ENCODE measurements at places on chromosomes 5 and 9.

DNA sequence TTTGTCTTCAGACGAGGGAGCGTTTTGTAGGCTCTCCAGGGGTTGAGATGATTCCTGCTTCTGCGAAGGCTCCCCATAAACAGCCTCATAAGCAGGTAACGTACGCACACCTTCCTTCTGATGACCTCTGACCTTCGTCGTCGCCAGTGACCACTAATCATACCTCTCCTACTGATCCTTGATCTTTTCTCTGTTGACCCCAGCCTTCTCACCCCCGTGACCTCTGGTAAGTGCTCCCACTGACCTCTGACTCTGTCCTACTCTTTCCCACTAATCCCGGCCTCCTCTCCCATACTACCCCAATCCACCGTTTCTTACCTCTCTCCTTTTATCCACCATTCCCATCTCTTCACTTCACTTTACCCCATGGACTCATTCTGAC is 345 bp downstream of the DNAI1 start:
- DNase-seq, result peak; percentile 67

- DNase-seq, result no peak
Measured at GRCh38 chr9:76490249-76490990, 31.4 kb downstream of the GCNT1 start.

GRCh38 chr9:113919382-113919781 is 43.3 kb downstream of the ZNF618 start:
- no peak for DNase-seq

DNA sequence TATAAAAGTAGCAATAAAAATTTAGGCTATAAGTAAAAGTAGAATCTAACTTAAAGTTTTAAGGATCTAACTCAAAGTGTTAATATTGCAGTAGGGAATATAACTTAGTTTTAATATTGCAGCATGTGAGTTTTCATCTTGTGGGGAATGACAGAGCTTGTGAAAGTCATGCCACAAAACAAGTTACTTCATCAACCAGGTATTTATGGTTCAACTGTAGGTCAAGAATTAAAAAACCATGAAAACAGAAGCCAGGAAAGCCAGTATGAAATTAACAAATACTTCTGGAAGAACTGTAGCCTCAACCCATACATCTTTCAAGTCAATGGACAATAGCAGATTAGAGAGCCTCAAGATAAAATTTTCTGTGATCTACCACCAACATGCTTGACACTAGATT is 19.0 kb downstream of the HMGCS1 start:
- no peak for DNase-seq

DNA sequence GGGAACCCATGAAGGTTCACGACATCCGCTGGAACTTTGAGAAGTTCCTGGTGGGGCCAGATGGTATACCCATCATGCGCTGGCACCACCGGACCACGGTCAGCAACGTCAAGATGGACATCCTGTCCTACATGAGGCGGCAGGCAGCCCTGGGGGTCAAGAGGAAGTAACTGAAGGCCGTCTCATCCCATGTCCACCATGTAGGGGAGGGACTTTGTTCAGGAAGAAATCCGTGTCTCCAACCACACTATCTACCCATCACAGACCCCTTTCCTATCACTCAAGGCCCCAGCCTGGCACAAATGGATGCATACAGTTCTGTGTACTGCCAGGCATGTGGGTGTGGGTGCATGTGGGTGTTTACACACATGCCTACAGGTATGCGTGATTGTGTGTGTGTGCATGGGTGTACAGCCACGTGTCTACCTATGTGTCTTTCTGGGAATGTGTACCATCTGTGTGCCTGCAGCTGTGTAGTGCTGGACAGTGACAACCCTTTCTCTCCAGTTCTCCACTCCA is 7.6 kb downstream of the GPX3 start:
- DNase-seq, result peak; percentile 74

GRCh38 chr9:84589542-84589941 is 80.0 kb upstream of the NTRK2 start:
- DNase-seq, result no peak

DNA sequence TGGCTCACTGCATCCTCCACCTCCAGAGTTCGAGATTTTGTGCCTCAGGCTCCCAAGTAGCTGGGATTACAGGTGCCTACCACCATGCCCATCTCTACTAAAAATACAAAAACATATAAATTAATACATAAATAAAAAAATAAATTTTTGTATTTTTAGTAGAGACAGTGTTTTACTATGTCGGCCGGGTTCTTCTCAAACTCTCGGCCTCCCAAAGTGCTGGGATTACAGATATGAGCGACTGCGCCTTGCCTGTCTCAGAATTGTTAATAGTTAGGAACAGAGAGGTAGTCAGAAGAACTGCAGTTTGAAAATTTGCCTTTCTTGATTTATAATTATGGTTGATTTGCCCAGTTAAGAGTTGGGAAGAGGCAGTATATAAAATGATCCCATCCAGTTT is 2.8 kb downstream of the ATP6V1G1 start:
- DNase-seq, result no peak

GRCh38 chr9:125894566-125894965 is 147.4 kb downstream of the PBX3 start:
- no peak for DNase-seq

DNA sequence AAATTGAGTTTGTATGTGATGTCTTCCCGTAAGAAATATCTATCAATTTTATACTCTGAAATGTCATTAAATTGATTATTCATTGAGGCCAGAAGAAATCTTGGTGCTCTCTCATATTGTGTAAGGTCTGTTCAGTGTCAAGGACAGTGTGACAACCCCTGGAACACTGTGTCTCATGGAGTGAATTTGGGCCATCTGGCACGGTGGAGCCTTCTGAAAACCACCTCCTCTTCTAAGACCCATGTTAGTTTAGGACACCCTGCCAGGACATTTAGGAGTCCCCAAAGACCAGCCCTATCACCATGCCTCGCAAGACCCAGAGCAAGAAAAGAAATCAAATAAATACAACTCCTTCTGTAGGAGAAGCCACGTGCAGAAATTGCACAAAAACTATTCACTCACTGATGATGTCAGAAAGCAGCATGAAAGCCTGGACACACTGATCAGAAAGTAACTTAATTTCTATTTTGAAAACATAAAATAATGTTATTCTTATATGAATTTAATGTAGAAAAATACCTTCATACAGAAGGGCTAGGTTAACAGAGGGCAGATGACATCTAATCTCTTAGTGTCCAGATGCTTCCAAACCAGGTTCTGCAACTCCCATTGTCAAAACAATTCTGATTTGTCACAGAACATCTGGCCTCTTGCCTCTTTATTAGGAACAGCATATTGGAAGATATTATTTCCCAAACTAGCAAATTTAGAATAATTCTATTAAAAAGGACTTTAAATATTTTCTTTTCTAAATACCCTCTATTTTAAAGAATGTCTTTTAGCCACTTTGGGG is 298.8 kb downstream of the NR2F1-AS1 start:
- no peak for DNase-seq

DNA sequence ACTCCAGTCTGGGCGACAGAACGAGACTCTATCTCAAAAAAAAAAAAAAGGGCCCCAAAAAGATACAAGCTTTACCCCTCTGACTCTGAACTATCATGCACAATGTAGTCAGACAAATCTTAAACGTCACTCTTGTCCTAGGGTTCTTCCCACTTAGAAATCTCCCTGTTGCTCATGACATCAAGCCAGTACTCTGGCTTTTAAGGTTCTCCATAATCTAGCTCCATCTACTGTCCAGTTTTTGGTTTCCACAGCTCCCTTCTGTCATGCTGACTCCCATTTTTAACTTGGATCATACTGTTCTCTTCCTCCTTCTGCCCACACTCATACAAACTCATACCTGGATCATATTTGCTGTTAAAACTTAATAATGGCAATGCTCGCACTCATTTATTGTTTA is 156.7 kb upstream of the TLX3 start:
- no peak for DNase-seq

DNA sequence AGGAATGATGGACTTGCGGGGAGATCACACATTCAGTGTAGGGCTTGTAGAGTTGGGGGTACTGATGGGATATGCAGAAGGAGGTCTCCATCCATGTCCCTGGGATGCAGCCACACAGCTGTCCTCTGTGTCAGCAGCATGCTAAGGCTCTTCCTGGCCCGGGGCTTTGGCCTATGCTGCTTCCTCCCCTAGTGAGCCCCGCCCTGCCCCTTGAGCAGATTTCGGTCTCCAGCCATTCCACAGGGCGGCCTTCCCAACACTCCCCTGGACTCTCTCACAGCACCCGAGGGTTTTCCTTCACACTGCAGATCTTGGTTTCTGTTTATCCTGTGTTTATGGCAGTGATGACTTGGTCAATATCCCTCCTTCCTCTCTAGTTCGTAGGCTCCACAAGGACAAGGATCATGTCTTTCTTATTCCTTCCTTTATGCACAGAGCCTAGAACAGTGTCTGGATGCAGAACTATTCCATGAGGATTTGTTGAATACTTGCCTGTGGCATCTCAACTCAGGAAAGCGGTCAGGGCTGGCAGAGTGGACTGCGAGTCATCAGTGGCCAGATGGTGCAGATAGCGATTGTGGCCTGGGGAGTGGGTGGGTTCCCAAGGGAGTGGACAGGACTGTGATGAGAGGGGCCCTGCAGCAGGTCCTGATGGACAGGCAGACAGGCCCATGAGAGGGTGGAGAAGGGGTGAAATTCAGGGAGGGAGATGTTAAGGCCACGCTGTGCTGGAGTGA is 114.2 kb downstream of the RGS3 start:
- no peak for DNase-seq

- no peak for DNase-seq
Measured at GRCh38 chr5:136781464-136781863, 416.1 kb upstream of the TRPC7 start.

DNA sequence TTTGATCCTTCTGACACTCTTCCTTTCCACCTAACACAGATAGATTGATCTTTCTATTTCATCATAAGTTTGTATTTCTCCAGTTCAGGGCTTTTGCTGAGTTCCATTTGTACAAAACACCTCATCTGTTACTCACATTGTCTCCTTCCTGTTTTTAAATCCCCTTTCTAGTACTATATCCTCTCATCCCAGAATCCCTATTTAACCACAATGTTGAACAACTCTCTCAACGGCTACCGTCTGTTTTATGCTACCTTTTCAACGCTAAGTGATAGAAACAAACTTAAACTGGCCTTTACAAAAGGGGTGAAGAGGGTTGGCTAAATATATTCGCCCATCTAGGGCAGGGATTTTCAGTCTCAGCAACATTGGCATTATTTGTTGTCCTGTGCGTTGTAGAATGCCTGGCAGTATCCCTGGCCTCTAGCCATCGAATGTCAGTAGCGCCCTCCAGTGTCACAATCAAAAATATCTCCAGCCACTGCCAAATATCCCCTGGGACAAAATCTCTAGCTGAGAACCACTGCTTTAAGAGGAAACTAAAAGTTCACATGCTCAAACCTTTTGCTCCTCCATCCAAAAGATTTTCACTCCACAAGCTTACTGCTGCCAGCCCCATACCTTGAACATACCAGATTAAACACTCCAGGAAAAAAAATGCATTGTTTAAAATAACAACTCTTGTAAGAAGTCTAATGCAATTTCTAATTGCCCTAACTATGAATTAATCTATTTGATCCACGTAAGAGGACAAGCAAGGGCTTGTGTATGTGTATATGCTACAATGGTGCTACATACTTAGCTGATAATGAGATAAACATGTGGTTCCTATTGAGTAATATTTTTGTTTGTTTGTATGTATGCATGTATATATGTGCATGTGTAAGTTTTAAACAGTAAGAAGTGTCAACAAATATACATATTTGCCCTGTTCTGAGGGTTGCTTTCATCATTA is 344.0 kb downstream of the PTPRD start:
- DNase-seq, result no peak

- DNase-seq, result no peak
Measured at GRCh38 chr9:107397076-107398044, 92.2 kb downstream of the KLF4 start.

GRCh38 chr9:91775011-91775707 is 174.9 kb downstream of the ROR2 start:
- DNase-seq, result peak; percentile 87

Measured in sigmoid colon (tissue), 7 donors.